ENCODE measurements at places on chromosomes 7 and 10.
A peak's percentile ranks its signal among the peaks of the same experiment; 100 is the strongest.

GRCh38 chr7:157032128-157032527 lies 21.7 kb upstream of the MNX1 start:
- no peak for DNase-seq

- no peak for DNase-seq
Observed at GRCh38 chr10:97135464-97135863, 50.3 kb downstream of the SLIT1 start.

GRCh38 chr7:2175514-2175913 lies 57.2 kb downstream of the MAD1L1 start:
- no peak for DNase-seq

GRCh38 chr7:34011017-34011695 lies 105.8 kb downstream of the BMPER start:
- no peak for DNase-seq

DNA sequence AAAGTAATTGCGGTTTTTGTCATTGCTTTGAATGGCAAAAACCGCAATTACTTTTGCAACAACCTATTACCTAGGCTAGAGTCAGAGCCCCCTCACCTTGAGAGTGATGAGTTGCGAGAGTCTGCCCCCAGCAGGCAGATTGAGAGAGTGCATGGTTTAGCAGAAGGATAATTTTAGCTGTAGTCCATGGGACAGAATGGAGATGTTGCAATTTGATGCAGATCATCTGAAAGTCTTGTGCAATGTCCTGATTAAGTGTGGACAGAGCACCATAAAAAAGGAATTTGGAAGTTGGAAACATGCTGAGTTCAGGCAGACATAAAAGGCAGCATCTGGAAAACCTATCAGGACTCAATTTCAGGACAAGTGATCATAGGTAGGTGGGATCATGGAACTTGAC lies 48.7 kb downstream of the GPR141 start:
- DNase-seq, result no peak

- DNase-seq, result no peak
Observed at GRCh38 chr7:93148144-93148543, at the start of gene SAMD9L. SAMD9L (minus strand) TSS chr7:93148385; CDS start chr7:93135971, 12,414 bp downstream.

DNA sequence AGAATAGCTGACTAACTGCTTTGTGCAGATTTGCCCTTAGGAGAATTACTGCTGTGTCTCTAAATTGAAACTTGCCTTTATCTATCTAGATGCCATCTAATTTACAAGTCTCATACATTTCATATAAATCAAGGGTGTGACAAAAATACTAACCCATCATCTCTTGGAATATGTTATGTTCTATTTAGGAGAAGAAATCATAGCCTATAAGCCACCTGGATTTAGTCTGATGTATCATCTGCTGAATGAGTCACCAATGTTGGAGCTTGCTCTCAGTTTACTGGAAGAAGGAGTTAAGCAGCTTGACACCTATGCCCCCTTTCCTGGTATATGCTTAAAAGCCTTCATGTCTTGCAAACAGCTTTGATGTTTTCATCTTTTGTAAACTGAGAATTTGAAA lies 43.5 kb downstream of the NUP205 start:
- no peak for DNase-seq

- DNase-seq, result no peak
Observed at GRCh38 chr10:2908851-2909630, 158.3 kb upstream of the PFKP start.

DNA sequence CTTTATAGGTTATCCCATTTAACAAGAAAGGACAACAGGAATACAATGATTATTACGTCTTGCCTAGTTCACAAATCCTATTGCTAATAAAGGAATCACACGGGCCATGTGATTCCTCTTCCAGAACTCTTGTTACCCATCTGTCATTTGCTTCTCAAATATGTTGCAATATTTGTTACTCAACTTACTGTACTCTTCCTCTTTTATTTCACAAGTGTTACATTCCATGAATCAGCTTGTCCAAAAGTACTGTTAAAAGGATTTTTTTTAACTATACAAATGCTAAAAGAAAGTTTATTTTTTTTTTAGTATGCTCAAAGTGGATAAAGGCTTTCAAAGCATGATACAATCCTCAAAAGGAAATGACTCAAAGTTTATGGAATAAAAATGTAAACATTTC lies 3.9 kb upstream of the CD36 start:
- no peak for DNase-seq

DNA sequence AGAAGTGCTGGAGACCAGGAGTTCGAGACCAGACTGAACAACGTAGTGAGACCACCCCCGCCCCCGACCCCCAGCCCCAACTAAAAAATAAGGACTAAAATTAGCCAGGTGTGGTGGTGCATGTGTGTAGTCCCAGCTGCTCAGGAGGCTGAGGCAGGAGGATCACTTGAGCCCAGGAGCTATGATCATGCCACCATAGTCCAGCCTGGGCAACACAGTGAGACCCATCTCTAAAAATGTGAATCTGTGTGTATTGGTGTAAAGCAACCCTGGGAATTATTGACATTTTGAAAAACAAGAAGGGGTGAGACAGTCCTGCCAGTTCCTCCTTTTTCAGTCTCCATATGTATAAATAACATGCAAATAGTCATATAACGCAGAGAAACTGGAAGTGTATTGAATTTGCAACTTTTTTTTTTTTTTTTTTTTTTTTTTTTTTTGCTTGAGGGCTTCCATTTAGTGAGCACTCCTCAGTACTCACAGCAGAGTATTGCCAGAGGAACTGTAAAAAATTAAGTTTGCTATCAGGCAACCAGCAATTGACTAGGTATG lies 3.4 kb upstream of the ITGB1 start:
- DNase-seq, result no peak

DNA sequence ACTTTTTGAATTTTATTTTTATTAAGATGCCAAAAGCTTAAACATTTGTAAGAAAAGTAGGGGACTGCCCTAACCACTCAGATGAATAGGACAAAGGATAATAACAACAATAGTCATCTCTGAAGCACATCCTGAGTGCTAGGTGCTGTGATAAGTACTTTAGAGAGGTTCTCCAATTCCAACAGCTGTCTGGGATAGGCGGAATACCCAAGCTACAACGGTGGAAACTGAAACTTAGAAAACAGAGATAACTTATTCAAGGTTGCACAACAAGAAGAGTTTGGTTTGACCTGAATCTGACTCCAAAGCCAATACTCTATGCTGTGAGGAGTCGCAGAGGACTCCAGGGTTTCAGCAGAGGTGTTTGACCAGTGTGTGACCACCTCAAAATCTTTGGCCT lies 2.0 kb downstream of the RTKN2 start:
- no peak for DNase-seq

DNA sequence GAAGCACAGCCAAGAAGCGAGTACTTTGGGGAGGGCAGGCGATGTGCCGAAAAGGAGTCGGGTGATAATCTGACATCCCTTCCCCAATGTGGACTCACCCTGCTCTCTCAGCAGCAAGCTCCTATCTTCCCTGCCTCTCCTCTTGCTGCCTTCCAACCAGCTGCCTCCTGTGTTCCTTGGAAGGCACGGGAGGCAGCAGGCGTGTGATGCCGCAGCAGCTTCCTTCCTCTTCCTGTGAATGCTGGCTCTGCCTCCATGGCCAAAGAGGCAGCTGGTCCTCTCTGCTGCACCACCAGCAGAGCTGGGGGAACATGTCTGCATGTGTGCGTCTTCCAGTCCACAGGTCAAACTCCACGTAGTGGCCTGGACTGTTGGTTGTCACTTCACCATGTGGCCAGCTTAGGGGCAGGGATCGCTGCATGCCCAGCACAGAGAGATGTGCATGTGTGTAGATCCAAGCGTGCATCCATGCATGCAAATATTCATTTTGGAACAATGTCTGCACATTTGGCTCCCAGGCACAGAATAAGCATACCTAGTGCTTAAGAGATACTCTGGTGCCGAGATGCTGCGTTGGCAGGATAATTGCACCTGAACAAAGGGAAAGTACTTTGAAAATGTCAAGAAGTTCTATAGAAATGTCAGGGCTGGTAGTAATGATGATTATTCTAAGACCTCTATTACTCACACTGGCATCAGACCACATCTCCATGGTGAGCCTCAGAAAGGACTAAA lies 499.8 kb downstream of the PLXNA4 start:
- DNase-seq, result peak; percentile 27

DNA sequence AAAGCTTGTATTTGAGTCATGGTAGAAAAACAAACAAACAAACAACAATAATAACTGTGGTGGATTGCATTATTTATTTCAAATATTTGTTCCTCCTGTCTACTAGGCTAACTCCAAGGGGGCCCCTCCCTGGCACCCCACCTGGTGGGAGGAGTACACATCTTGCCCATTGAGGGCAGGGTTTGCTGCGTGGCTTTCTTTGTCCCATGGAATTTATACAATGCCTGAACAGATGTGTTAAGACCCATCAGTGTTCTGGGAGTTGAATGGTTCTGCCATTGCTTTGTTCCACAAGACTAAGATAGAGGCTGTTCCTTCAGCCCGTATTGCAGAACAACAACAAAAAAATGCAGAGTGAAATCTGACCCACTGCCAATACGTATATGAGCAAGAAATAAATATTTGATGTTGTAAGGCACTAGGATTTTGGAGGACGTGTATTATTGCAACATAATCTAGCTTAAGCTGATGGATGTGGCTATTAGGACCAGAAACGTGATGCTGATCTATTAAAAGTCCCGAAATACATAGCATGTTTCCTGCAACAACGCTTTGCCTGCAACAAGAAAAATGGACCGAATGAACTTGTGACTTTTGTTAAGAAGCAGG lies 119.1 kb upstream of the JCAD start:
- DNase-seq, result no peak

GRCh38 chr7:126689037-126689436 lies 563.7 kb downstream of the GRM8 start:
- no peak for DNase-seq

DNA sequence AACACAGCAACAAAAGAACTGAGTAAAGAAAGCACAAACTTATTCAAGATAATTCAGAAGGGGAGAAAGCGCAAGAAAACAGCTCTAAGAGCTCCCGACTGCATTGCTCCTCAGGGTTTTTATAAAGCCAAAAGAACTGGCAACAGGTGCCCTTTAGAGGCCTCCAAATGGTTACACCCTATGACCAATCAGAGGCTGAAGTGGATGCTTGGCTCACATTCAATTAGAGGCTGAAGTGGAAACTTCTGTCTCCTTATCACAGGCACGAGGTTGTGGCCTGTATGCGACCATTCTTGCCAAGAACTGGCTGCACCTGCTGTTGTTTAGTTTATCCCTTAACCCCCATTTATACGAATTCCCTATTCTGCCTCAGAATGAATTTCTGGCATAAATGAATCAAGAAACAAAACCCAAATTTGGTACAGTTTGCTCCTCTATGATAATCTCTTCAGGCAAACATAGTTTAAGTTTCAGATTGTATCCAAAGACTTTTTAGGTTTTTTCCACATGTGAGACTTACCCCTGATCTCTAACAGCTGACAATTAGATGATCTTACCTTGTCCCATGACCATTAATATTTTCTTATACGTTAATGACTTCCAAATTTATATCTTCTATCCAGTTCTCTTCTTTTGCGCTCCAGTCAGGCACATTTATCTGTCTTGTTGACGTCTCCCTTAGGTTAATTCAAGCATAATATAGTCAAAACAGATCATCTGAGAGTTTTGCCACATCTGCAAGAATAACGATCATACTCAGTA lies 504.8 kb downstream of the NXPH1 start:
- DNase-seq, result no peak
